ENCODE measurements at places on chromosomes 12 and 14.
A peak's percentile ranks its signal among the peaks of the same experiment; 100 is the strongest.

GRCh38 chr12:131871677-131872076 lies 22.7 kb upstream of the ULK1 start:
- DNase-seq, result no peak

DNA sequence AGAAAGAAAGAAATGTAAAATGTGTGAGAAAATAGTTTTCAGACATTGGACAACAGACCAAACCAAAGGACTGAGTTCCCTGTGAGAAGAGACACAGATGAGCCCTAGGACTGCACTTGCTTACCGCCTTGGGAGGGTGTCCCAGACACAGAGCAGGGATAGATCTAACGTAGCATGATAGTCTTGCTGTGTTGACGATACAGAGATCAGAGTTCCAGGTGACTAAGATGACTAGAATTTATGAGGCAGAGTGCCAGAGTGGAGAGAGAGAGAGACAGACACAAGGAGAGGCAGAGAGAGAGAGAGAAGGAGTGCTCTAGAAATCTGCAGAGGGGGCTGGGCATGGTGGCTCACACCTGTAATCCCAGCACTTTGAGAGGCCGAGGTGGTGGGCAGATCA lies 148.2 kb upstream of the LMNTD1 start:
- no peak for DNase-seq

GRCh38 chr14:27945512-27945911 lies 821.1 kb upstream of the FOXG1 start:
- DNase-seq, result no peak

DNA sequence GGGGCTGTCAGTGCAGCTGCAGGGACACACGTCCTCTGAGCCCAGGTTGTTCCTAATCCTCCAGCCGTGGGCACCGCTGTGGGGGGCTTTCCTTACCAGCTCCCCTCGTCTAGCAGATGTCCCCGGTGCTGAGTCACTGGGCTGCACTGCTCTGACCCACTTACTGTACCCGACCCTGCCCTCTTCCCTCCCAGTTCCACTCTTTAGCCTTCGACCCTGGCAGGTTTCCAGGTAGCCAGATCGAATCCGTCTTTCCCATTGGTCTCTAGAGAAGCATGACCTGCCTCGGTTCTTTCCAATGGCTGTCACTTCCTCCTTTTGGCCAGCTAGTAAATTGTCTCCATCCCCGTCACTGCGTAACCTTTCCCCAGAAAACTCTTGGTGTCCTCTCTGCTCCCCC lies 48.4 kb downstream of the ELK3 start:
- DNase-seq, result no peak

DNA sequence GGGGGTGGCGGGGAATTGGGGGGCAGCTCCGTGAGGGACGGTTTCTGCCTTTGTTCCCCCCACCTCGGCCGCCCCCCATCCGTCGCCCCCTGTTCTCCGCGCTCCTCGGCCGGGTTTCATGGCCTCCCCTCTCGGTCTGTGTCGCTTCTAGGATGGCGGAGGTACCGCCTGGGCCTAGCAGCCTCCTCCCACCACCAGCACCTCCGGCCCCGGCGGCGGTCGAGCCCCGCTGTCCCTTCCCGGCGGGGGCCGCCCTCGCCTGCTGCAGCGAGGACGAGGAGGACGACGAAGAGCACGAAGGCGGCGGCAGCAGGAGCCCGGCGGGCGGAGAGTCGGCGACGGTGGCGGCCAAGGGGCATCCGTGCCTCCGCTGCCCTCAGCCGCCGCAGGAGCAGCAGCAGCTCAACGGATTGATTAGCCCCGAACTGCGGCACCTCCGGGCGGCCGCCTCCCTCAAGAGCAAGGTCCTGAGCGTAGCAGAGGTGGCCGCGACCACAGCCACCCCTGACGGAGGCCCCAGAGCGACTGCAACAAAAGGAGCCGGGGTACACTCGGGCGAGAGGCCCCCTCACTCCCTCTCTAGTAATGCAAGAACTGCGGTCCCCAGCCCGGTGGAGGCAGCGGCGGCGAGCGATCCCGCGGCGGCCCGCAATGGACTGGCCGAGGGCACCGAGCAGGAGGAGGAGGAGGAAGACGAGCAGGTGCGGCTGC lies 575 bp downstream of the NAA30 start:
- peak; percentile 38 for DNase-seq

- DNase-seq, result no peak
Measured at GRCh38 chr12:53652366-53652765, 23.5 kb downstream of the ATP5MC2 start.

- DNase-seq, result no peak
Measured at GRCh38 chr14:45519766-45520165, 266.8 kb upstream of the MIS18BP1 start.

DNA sequence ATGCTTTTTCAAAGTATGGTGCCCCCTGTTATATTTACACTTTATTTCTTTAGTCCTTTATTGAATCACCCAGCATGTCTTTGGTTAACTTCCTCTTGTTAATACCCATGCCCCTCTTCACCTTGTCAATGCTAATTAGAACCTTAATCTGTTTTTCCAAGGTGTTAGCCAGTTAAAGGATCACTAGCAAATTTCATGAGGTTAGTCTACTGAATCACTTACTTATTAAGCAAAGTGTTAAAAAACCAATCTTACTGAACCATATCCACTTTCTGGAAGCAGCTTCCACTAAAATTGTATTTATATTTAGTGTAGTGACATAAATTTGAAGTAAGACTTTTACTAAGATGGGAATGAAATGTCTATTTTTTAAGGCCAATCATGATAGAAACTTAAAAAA lies 27.9 kb downstream of the TAOK3 start:
- DNase-seq, result no peak

DNA sequence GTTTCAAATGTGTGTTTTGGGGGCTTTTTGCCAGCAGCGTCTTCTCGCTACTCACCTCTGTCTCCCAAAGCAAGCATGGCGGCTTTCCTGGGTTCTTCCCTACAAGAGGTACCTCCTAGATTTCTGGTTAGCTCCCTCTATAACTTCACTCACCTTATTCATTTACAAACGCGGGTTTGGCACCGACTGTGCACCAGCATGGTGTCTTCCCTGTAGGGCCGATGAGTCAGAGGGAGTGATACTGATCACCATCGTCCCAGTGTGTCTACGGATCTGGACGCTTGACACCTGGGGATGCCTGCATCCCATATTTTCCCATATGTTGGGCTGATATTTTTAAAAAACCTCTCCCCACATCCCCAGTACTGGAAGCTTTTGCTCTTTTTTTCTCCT lies 8.0 kb upstream of the SERPINA12 start:
- no peak for DNase-seq

GRCh38 chr12:25052196-25052913 lies 103.5 kb upstream of the BCAT1 start:
- DNase-seq, result peak; percentile 85

GRCh38 chr12:58966939-58967338 lies 46.6 kb upstream of the LRIG3 start:
- DNase-seq, result no peak

DNA sequence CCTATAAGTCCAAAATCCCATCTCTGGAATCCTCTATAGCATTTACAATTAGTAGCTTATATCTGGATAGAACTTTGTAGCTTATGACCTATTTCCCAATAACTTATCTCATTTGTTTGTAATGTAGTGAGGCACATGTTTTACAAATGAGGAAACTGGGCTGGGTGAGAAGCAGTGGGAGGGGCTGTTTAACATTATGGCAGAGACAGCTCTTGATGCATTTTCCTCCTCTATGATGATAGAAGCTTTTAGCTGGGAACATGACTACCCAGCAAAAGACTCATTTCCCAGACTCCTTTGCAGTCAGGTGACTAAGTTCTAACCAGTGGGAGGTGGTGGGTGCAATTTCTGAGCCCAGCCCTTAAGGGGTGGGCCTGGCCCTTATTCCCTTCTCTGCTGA lies 179.7 kb downstream of the TTC8 start:
- no peak for DNase-seq

- DNase-seq, result no peak
Measured at GRCh38 chr12:126191031-126191891, 1126.0 kb downstream of the AACS start.

DNA sequence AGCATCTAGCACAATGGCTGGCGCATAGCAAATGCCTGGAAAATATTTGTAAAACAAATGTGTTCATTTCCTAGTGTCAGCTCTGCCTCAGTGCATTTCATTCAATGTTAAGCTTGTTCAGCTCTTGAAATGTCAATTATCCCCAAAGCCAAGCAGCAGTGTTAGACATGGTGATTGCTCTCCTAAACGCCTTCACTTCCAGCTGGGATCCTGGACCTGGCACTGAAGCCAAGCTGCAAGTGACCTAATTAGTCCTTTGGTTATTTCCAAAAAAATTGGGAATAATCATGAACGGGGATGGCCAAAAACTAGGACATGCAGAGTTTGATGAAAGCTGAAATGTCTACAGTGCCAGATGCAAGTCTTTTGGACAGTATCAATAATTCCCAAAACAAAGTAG lies 54.9 kb upstream of the MDGA2 start:
- no peak for DNase-seq

Data from T-helper 1 cell (primary cell).